NCI-H2107 (cell line): ENCODE measurements at places on chromosomes 2 and 18.

GRCh38 chr2:22375096-22375495 is 1009.9 kb upstream of the KLHL29 start:
- no peak for DNase-seq

- DNase-seq = no peak
These were observed 25.2 kb downstream of the TOGARAM2 start for GRCh38 chr2:29006092-29006979.

- no peak for DNase-seq
These were observed 43.6 kb downstream of the GRHL1 start for GRCh38 chr2:9995059-9995458.

DNA sequence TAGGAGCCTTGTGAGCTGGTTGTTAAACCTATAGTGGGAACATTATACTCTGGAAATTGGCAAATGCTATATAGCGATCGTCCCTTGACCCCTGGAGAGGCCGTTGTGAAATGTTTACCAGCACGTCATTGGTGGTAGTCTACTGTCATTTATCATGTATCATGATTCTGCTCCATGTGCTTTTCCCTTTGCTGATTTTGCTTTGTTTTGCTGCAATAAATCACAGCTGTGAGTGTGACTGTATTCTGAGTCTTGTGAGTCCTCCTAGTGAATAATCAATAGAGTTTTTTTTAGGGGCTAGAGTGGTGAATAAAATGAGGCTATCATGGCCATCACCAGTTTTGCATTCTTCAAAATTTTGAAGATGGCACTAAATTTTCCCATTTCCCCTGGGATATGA is 189.1 kb downstream of the HRH4 start:
- DNase-seq = no peak

DNA sequence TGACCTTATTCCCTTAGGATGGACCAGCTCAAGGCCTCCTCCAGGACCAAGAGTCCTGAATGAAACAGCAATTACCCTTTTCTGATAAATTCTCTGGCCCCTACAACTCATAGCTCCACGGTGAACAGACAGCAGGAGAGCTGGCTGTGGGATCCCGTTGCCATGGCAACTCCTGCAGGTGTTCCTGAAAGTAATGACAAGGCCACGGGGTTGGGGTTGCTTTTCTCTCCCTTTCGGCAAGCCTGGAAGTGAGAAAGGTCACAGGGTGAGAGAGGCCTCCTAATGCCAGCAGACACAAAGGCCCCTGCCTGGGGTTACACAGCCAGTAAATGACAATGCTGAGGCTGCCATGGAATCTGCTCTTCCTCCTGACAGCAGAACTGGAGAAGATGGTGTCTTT is 403.0 kb downstream of the NBAS start:
- DNase-seq = peak; percentile 19

GRCh38 chr18:79466591-79466990 is 70.9 kb downstream of the NFATC1 start:
- no peak for DNase-seq

- DNase-seq = no peak
These were observed 27.5 kb upstream of the PGAP1 start for GRCh38 chr2:196954001-196954400.

- no peak for DNase-seq
These were observed 2.8 kb downstream of the CYTIP start for GRCh38 chr2:157441072-157441454.

DNA sequence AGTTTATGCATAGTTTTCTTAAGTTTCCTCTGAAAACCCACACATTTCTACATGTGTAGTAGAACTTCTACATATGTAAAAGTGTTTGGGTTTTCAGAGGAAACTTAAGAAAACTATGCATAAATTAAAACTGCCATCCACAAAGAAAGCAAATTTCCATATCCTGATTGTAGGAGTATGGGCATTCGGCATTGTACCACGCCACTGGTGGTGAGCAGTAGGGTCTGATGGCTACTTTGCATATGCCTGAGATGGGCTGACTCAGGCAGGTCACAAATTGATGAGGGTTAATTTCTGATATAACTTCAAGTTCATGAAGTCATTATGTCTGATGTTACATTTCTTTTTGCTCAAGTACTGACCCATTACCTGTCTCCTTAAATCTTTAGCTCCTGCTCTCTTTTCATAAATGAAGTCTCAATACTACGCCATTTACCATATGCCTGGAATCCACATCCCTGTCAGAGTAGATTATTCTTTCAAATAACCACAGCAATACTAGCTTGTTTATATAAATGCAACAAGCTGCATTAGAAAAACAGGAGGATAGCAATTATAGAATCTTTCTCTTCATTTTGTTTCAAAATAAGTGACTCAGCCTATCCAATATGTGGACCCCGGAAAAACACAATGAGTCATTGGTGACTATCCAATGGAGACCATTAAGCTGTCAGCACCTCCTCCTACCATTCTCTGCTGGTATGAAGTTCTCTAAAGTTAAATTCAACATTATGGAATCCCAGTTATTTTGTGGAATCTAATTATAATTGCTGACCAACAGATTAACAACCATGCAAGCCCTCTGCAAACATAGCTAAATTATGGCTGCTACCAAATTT is 355.2 kb upstream of the UBE2E3 start:
- DNase-seq = no peak

DNA sequence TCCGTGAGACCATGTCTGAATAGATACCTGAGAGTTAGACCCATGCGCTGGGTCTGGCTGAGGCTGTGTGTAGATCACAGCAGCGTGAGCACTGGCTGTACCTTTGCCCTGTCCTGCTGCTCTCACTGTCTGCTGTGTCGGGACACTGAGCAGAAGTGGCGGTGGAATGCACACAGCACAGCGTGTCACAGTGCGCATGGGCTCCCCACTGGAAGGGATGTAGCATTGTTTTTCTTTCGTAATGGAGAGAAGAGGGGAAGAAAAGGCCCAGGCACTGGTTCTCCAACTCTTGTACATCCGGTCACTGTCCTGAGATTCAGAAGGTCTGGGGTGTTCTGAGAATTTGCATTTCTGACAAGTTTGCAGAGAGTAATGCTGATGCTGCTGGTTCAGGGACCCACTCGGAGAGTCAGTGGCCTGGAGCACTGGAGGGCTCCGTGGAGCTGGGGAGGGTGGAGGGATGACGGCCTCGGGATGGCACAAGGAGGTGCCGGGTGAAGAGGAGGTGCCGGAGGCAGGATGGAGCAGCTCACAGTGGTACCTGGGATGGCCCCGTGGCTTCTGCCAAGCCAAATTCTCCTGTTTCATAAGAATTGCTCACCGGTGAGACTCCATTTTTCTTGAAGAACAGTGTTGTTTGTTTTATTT is 252.8 kb downstream of the LDLRAD4 start:
- no peak for DNase-seq
